Activated T-helper 1 cell treated with anti-CD3 and anti-CD28 coated beads, Interleukin-2, amount 50 U/mL, for 16 hours (primary cell): ENCODE measurements at places on chromosomes 1 and 21.

DNA sequence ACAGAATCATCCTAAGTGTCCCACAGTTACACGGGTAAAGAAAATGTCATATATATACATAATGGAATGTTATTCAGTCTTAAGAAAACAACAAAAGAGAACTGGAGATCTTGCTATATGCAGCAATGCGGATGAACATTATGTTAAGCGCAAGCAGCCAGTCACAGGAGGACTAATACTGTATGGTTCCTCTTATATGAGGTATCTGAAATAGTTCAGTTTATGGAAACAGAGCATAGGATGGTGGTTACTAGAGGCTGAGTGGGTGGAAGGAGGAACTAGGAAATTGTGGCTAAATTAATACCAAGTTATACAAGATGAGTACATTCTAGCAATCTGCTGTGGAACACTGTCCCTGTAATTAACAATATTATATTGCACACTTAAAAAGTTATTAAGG is 834.3 kb downstream of the KCNT2 start:
- DNase-seq, result no peak

GRCh38 chr1:200364091-200364759 is 45.6 kb downstream of the ZNF281 start:
- no peak for DNase-seq

DNA sequence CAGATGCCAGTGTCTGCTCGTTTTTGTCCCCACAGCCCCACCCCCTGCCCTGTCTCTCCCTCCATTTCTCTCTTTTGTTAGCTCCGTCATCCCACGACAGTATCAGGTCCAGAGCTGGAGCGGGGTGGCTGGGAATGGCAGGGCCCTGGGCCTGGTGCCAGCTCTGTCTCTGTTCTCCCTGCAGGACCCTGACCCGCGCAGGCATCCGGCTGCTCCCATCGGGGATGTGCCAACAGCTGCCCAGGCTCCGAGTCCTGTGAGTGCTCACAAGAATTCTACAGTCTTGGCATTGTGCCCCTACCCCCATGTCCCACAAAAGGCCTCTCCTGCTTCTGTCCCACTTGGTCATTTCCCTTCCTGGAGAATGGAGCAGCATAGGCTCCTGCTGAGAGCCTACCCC is 37.4 kb downstream of the UBE2T start:
- no peak for DNase-seq

DNA sequence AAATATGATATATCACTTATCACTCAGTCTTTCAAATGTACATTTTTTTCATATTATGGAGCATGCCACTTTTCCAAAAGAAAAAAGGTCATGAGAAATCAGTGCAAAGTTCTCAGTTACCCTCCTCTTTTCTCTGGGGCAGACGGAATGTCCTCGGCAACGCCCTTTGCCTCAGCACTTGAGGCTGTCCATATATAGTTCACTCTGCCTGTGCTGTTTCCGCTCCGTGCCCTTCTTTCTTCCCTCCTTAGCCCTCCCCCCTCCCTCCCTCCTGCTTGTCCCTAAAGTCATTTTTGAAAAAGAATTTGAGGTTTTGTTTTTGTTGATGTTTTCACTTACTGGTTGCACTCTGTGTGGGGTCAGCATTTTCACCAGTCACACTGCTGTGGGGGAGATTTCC is 5.4 kb downstream of the BARHL2 start:
- no peak for DNase-seq

DNA sequence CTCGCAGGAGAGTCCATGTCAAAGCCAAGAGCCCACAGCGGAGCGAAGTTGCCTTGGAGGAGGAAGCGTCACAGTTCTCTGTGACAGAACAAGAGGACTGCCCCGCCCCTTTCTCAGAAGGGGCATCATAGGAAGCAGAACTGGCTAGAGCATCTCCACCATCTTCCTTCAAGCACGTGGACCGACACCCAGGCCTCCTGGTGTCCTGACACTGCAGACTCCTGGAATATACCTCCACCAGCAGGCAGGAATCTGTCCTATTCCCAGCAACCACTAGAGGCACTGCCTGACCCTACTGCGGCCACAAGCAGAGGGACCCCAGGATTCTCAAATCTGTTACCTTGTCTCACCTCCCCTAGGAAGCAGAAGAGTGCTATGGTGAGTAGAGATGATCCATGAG is 37.8 kb downstream of the GPA33 start:
- no peak for DNase-seq

DNA sequence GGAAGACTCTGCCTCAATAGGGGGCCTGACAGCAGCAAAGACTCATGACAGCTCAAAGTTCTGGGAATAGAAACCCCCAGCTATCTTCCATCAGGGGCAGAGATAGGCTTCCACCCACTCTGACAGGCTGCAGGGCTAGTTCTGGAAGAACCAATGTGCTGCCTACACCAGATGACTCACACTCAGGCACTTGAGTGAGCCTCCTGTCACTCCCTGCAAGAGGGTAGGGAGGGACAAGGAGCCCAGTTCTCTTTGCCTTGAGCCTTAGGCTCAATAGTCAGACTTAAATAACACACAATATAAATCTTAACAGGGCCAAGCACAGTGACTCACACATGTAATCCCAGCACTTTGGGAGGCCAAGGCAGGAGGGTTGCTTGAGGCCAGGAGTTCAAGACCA is 386.4 kb downstream of the HHAT start:
- DNase-seq, result no peak

DNA sequence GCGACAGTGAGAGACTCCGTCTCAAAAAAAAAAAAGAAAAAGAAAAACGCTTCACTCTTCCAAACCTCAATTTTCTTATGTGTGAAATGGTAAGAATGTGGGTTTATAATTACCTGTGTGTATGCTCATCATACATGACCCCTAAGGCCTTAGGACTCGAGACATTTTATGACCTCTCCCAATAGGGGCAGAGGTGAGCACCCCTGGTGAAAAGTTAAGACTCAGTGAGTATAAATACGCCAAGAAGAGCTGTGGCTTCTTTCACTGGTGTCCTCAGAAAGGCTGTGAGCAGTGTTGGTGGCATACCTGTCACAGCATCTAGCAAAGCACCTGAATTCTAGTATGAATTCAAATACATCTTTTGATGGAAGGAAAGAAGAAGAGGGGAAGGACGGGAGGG is 7.8 kb upstream of the FCMR start:
- DNase-seq, result no peak

- no peak for DNase-seq
Measured at GRCh38 chr1:67626090-67626860, 58.7 kb upstream of the GADD45A start.

DNA sequence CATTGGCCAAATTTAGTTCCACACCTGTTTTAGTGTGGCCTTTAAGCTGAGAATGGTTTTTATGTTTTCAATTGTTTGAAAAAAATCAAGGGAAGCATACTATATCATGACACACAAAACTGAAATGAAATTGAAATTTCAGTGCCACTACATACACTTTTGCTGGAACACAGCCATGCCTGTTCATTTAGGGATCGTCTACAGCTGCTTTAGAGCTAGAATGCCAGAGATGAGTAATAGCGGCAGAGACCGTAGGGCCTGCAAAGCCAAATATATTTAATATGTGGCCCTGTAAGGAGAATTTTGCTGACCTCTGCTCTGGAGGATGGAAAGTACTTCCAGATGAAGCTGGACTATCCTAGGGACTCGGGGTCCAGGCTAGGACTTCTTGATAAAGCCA is 62.5 kb upstream of the LYST start:
- no peak for DNase-seq

DNA sequence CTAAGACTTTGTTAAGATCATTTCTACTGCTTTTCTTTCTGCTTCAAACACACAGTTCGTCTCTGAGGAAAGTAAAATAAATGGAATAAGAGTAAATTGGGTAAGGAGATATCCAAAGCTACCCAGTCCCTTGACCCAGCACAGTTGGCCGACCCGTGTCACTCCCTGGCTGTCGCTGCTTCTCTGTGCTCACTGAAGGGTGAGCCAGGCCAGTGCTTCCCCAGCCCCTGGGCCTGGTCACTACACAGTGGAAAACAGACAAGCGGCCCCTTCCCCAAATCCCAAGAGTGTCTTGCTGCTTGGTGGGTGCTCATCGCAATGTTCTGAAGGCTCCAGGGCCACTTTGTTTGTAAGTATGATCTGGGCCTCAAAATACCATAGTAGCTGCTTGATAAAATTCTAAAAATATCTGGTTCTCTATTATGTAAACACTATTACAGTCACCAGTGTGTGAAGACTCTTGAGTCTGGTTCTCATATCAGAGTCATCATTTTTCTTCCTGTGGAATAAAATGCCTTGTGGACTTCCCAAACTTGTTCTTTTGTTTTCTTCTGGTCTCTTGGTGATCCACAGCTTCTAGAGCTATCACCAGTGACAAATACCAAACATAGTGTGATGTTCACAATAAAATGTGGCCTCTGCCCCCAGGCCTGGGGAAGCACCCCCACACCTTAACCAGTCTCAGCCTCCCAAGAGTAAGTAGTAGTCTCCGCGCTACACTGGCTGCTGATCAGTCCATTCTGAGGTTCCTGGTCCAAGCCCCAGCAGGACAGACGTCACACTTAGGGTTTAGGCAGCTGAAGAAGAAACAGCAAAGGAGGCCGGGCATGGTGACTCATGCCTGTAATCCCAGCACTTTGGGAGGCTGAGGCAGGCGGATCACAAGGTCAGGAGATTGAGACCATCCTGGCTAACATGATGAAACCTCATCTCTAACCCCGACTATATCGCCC is 106.2 kb downstream of the DHRS3 start:
- DNase-seq, result no peak

- DNase-seq, result no peak
Measured at GRCh38 chr1:244802041-244802440, 33.4 kb upstream of the COX20 start.

GRCh38 chr1:208587110-208587509 is 342.9 kb upstream of the PLXNA2 start:
- no peak for DNase-seq

GRCh38 chr1:116875391-116875790 is 34.3 kb upstream of the PTGFRN start:
- no peak for DNase-seq

DNA sequence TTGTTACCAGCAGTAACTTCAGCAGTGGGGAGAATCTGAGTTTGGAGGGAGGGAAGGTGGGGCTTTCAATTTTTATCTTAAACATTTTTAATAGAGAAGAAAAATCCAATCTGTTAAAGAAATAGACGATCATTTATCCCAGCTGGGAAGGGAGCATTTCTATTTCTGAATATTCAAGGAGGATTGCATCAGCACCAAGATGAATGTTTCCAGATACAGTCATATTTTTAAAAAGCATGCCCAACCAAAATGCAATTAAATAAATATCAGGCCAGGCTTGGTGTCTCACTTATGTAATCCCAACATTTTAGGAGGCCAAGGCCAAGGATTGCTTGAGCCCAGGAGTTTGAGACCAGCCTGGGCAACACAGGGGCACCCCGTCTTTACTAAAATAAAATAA is 1.7 kb upstream of the ATP1A4 start:
- no peak for DNase-seq

DNA sequence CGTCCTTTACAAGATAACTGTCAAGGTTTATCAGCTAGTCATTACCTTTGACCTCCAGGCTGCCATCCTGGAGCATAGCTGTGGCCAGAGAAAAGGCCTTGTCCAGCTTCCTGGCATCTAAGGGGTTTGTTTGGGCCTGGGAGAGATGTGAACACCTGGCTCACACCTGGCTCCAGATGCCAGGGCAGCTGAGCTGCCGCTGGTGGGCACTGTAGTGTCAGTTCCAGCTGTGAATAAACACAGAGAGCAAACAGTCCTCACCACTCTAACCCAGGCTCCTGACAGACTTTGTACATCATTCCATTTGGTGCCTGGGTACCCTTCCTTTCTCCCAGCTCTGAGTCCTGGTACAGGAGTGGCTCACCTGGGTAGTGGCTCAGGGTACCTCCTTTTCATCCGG is 14.3 kb upstream of the KCNA10 start:
- DNase-seq, result no peak

DNA sequence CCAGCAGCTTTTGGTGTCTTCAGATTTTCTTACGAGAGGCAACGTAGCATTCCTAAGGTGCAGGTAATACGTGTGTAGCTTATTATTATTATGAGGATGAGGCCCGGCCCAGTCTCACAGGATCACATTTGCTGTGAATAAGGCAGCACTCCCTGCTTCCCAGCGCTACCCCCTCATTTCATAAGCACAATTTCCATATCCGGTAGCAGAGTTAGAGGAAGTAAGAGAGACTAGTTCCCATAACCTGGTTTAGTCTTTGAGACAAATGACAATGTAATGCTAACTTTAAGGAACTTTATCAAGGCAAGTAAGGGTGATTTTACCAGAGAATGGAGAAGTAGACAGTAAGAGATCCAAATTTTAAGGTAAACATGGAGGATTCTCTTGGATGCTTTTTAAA is 14.6 kb upstream of the LMO4 start:
- DNase-seq, result no peak

GRCh38 chr21:28487455-28488070 is 505.1 kb downstream of the LTN1 start:
- no peak for DNase-seq

- no peak for DNase-seq
Measured at GRCh38 chr1:38153778-38154470, 107.3 kb upstream of the POU3F1 start.

- peak; percentile 60 for DNase-seq
Measured at GRCh38 chr1:183470961-183471742, 1.1 kb upstream of the SMG7 start.

- no peak for DNase-seq
Measured at GRCh38 chr21:46216132-46216747, 12.3 kb downstream of the LSS start.

DNA sequence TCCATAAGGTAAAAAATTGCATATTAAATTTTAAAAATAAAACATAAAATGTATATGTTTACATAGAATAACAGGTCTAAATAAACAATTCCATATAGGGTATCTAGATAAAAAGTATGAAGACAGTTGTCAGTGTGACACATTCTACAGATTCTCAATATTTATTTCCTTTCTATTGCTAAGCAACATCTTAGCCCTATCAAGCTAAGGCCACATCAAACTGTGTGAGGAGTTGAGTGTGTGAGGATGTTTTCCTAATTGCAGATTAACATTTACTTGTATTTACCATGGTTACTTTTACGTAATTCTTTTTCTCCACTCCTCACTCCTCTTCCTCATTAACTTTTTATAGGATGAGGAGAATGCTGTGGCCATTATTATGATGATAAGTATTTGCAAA is 41.9 kb upstream of the MCOLN3 start:
- no peak for DNase-seq

DNA sequence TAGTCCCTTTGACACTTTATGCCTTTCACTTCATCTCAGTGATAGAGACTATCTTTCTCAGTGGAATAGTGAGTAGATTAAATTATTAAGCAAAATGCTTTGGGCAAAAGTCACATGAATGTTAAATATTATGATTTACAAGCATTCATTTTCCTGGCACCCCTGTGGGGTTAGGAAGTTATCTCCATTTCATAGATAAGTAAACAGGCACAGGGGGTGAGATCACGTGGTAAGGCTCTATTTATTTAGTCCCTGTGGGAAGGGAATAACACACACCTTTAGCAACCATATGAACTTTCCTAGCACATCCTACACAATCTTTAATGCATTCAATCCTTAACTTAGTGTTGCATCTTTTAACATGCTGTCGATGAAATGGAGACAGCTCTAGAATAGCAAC is 12.3 kb downstream of the PSMB2 start:
- no peak for DNase-seq

GRCh38 chr1:7831458-7831857 is 21.4 kb downstream of the UTS2 start:
- DNase-seq, result no peak
